ENCODE measurements at places on chromosomes 6 and 20.

GRCh38 chr6:80903711-80904110 lies 797.2 kb downstream of the BCKDHB start:
- DNase-seq, result no peak

DNA sequence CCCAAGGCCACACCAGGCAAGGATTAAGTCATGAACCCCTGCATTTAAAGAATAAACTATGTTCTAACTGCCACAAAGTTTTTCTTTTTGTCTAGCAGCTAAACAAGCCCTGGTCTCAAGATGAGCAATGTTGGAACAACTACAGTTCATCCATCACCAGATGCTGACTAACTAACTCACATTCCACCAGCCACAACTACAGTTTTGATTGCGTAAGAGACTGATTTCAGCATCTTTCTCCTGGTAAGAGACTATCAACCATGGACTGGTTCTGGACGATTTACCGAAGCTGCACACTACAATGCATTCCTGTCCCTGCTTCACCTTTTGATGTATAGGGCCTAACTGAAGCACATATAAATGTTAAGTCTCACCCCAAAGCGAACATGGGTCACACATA lies 43.0 kb downstream of the F13A1 start:
- DNase-seq, result no peak

GRCh38 chr6:145929037-145929633 lies 35.0 kb downstream of the SHPRH start:
- DNase-seq, result no peak

GRCh38 chr6:44397424-44398164 lies 10.1 kb downstream of the CDC5L start:
- DNase-seq, result no peak

DNA sequence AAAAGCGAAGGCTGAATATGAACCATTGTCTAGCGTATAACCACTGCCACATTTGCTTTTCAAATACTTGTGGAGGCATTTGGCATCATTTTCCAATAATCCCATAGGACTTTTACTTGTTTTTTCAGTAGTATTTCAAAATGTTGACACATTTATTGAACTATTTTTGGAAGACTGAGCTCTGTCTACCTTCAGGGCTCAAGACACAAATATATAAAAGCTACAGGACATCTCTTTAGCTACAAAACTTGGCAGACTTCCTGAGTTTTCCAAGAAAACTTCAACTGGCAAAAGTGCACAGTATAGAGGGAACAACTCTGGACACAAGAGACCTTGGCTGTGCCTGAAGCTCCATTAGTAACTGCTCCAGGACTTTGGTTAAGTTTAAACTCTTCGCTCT lies 13.4 kb downstream of the EPB41L2 start:
- no peak for DNase-seq

- DNase-seq, result no peak
These were observed 25.9 kb downstream of the ECHDC1 start for GRCh38 chr6:127317388-127318128.

DNA sequence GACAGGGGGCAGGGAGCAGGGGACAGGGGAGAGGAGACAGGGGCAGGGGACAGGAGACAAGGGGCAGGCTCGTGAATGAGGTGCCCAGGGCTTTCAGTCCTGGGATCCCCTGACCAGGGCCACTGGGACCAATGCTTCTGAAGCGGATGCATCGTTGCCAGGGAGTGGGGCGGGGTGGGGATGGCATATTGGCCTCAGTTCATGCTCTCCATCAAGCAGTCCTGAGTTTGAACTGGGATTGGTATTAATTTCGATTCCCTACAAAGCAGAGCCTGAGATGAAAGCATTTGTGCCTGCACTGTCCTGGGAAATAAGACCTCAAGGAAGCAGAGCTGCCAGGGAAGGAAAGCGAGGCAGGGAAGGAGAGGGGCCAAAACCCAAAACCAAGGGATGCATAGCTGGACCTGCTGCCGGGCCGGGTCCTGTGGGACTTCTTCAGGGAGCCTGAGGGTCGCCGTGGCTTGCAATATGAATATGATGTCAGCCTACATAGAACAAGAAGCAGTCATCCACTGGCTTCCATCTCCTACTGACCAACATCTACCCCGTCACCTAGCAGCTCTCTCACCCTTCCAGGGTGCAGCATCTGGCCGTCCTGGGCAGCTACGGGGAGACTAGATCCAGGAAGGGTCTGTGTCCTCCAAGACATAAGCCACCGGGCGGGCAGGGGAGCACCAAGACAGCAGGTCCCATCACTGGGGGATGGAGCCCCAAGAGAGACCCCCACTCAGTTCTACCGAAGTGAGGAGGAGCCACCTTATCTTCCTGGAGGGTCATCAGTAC lies 233.3 kb downstream of the SYNDIG1 start:
- DNase-seq, result no peak

DNA sequence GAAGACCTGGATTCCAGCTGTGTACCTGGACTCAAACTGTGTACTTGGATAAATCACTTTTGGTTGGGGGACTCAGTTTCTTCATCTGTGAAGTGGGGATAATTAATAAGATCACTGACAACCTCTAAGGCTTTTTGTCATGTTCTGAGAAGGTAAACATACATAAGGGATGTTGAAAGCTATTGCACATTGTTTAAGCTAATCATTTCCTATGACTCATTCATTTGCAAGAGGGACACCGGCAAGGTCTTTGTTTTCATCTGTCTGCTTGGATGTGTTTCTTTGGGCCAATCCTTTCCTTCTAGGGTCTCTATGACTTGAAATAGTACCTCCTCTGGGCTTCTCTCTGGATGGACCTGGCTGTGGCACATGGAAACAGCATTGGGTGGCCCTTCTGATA lies 6.8 kb downstream of the PROKR2 start:
- no peak for DNase-seq

- DNase-seq, result no peak
These were observed 48.6 kb downstream of the ABHD12 start for GRCh38 chr20:25341716-25342680.

GRCh38 chr6:71879016-71879415 lies 7.3 kb upstream of the RIMS1 start:
- no peak for DNase-seq

DNA sequence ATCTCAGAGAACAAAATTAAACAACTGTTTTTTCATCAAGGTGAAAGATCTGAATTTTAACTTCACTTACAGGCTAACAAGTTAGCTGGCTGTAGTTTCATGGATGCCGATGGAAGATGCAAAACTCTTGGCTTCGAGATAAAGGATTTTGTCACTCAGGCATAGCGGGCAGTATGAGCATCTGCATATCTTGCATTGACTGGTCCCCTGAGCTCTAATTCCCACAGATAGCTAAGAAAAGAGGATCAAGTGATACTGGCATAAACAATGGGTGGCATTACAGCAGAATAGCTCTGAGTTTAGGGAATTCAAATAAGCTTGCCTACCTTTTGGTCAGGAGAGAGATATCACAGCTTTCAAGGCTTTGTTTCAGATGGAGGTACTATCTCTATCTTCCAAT lies 1.8 kb upstream of the CLVS2 start:
- DNase-seq, result no peak

- DNase-seq, result no peak
These were observed 25.5 kb upstream of the CST1 start for GRCh38 chr20:23776067-23776771.

DNA sequence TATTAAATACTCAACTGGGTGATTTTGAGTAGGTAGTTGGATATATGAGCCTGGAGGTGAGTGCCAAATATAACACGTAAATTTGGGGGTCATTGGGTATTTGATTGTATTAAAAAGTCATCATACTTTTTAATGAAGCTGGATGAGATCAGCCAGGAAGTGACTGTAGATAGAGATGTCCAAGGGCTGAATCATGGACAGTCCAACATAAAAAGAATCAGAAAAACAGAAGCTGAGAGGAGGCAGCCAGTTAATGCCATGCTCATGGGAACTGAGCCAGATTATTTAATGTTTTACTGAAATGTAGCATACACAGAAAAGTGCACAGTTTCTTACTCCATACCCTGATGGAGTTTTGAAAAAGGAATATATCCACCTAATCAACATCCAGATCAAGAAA lies 435.5 kb upstream of the PLCB4 start:
- DNase-seq, result no peak

GRCh38 chr6:144062786-144063185 lies 32.6 kb downstream of the SF3B5 start:
- no peak for DNase-seq

DNA sequence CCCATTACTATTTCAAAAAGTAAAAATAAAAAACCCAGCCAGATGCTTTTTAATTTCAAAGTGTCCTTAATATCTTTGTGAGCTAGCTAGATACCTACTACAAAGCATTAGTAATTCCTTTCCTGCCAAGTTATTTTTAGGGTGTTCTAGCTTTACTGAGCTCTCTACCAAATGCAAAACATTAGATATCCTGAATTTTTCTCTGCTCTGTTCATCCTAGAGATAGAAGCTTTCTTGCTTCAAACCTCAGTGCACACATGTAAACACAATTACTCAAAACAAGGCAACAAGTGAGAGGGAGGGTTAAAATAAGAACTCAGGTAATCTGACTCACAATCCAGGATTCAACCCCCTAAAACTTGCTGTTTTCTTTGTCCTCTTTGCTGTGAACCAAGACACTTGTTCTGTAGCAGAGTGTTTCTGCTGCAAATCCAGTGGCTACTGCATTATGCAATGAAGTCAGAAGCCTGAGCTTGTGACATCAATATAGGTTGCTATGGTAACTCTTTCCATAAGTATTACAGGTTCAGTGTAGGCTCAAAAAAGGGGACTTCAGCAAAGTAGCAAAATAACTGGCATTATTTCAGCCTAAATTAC lies 72.6 kb upstream of the STXBP5 start:
- DNase-seq, result no peak

GRCh38 chr6:22157233-22157632 lies 139.6 kb downstream of the PRL start:
- DNase-seq, result no peak

DNA sequence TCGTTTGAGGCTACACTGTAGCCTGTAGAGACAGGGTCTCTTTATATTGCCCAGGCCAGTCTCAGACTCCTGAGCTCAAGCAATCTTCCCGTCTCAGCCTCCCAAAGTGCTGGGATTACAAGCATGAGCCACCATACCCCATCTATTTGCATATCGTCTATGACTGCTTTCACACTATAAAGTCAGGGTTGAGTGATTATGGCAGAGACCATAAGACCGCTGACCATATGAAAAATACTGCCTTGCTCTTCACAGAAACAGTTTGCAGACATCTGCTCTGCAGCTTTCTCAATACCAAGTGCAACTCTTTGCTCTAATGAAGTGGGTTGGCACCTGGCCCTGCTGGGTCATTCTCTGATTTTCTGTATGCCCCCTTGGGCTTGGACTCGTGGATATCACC lies 79.5 kb upstream of the PAK5 start:
- no peak for DNase-seq

GRCh38 chr6:7578931-7579330 lies 11.1 kb upstream of the SNRNP48 start:
- DNase-seq, result no peak

DNA sequence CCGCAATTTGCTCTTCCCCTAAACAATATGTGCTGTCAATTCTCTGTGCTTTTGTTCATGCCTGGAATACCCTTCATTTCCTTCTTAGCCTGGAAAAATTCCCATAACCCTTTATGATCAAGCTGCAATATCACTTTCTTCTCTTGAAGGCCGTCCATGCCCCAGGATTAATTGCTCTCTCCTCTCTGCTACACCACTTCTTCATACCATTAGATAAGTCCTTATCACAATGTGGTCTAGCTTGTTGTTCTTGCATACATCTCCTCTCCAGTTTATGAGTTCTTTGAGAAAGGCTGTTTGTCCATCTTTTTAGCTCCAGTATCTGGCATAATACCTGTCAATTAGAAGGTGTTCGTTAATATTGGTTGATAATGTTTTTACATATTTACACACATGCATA lies 111.2 kb upstream of the SAMD5 start:
- no peak for DNase-seq

DNA sequence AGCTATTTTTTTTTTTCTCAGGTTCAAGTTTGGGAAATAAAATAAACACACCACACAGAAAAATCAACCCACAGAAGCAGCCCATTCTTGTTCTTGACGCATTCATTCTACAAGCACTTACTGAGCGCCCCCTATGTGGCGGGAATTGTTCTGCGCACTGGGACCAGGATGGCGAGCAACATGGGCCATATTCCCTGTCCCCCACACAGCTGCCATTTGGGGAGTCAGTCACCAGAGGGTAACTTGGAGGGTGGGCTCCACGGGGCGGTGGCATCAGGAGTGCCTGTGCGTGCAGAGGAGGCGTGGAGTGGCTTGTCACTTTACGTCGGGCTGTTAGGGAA lies 185.0 kb upstream of the PDE10A start:
- DNase-seq, result no peak

DNA sequence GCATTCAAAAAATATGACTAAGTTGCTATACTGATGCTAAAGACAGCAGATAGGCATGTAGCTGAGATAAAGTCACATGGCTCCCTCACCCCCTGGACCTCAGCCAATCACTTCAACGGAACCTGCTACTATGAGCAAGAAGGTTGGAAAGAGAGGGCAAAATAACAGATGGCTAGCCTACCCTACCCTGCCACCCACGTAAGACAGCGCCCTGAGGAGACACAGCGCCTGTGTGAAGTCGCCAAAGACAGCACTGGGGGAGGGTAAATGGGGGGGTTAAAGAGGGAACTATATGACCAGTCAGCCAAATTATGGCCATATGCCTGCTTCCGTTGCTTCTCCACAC lies 163.2 kb downstream of the RALGAPA2 start:
- no peak for DNase-seq

GRCh38 chr20:42763015-42763414 lies 426.7 kb downstream of the PTPRT start:
- no peak for DNase-seq

GRCh38 chr6:160300076-160300695 lies 41.6 kb upstream of the SLC22A2 start:
- DNase-seq, result no peak

GRCh38 chr20:49724408-49725223 lies 10.9 kb upstream of the B4GALT5 start:
- DNase-seq, result no peak

- no peak for DNase-seq
These were observed 509.5 kb upstream of the ID4 start for GRCh38 chr6:19327661-19328060.

DNA sequence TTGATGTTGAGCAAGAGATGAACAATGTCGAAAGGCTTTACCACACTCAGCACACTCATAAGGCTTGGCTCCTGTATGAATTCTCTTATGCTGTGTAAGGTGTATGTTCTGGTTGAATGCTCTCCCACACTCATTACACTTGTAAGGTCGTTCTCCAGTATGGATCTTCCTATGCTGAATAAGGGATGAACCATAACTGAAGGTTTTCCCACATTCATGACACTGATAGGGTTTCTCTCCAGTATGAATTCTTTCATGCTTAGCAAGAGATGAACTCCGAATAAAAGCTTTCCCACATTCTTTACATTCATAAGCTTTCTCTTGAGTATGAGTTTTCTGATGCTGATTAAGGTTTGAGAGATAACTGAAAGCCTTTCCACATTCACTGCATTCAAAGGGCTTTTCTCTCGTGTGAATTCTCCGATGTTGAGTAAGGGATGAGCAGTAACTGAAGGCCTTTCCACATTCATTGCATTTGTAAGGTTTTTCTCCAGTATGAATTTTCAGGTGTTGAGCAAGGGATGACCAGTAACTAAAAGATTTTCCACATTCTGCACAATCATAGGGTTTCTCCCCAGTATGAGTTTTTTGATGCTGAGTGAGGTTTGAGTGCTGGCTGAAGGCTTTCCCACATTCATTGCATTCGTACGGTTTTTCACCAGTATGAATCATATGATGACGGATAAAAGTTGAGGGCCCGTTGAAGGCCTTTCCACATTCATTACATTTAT lies 21.1 kb downstream of the ZNF184 start:
- no peak for DNase-seq

GRCh38 chr6:143679041-143679440 lies 1.3 kb downstream of the PHACTR2 start:
- no peak for DNase-seq
